GM12891 (cell line): ENCODE measurements at places on chromosomes 2 and 18.

DNA sequence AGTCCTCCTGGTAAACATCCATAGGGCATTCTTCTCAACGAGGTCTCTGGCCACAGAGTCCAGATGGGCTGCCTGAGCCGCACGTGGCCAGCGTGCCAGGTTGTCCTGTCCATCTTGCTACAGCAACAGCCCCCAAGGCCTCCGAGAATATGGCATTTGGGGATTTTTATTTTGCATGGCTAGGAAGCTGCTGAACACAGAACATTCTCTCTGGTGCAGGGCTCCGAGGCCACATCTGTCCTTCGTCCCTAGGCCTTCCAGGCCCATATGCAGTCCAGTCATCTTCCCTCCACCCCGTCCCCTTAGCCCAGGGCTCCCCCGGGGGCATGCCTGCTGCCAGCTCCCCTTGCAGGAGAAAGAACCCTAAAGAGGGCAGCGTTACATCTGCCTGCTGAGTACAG is 2.3 kb downstream of the HDAC4 start:
- DNase-seq = no peak

GRCh38 chr2:30201990-30202389 is 29.3 kb upstream of the LBH start:
- no peak for DNase-seq

DNA sequence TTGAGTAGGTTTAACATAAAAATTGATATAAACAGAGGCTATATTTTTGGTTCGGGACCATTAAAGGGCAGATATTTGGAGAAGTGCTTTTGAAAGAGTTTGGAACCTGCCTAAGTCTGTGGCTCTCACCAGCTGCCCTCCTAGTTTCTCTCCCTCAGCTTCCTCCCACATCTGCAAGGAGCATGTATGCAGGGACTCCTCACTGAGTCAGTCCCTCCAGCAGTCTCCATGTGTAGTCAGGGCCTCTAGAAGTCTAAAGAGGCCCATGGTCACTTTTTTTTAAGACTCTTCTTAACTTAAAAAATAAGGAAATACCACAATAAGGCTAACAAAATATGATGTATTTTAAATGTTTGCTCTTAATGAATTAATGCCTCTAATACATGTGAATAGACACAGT is 220.0 kb upstream of the TANK start:
- no peak for DNase-seq

DNA sequence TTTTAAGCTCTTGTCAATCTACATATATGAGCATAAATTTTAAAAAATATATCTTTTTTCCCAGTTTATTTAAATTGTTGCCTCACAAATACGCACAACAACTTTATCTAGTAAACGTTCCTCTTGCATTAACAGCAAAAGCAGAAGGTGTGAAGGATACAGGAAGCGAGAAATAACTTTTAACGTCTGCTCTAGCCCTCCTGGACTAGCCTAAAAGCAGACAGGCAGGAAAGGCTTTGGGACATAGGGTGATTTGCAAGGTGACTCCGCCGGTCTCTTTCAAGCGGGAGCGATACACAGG is 434 bp upstream of the DUSP19 start:
- DNase-seq = no peak

GRCh38 chr2:145623136-145623535 is 1103.2 kb upstream of the ZEB2 start:
- DNase-seq = no peak

DNA sequence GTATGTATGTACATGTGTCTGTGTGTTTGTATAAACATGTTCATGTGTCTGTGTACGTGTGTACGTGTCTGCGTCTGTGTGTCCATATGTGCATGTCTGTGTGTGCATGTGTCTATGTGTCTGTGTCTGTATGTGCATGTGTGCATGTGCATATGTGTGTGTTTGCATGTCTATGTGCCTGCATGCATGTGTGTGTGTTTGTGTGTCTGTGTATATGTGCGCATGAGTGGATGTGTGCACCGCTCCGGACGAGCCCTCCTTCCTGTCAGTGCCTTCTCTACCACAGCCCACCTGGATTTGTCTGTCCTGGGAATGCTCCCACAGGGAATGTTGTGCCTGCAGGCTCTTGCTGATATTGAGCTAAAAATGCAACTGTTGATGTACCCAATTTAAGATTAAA is 113.3 kb upstream of the EPC2 start:
- no peak for DNase-seq

- DNase-seq = no peak
Measured at GRCh38 chr2:217551252-217551899, 451.4 kb downstream of the TNS1 start.

GRCh38 chr2:99808361-99809200 is 318.8 kb upstream of the REV1 start:
- DNase-seq = no peak

DNA sequence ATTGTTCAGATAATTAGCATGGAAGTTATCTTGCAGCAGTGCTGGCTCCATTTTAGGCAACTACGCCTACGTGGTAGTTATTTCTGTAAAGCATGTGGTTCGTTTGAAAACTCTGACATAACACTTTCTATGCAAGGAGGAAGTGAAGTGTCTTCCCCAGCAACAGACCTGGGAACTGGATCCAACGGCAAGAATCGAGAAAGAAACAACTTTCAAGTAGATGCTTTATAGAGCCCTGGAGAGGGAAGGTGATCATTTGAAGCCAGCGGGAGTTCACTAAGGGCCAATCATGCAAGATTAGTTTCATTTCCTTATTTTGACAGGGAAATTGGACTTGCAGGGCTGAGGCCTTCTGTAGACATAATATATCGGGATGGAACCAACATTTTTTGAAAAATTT is 218.3 kb downstream of the ACKR3 start:
- DNase-seq = no peak
